ENCODE measurements at places on chromosomes 5 and 9.

- DNase-seq, result peak; percentile 76
Measured at GRCh38 chr9:107439991-107440456, 49.5 kb downstream of the KLF4 start.

DNA sequence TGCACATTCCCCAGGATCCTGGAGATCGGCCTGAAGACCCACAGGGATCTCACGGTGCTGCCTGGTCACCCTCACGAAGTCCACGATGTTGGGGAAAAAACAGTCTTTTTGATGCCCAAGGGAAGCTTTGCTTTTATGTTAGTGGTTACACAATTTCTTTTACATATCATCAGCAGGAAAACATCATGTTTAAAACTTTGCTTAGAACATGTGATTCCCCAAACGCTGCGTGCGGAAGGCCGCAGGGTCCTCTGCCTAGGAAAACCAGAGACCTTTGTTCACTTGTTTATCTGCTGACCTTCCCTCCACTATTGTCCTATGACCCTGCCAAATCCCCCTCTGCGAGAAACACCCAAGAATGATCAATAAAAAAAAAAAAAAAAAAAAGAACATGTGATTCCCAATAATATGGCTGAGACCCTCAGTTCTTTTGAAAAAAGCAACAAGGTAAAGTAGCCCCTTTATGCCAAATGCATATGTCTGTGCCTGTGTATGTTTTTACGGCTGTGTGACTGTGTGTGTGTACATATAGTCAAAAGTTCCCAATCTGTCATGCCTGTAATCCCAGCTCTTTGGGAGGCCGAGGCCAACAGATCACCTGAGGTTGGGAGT is 11.5 kb upstream of the AGPAT2 start:
- DNase-seq, result no peak

DNA sequence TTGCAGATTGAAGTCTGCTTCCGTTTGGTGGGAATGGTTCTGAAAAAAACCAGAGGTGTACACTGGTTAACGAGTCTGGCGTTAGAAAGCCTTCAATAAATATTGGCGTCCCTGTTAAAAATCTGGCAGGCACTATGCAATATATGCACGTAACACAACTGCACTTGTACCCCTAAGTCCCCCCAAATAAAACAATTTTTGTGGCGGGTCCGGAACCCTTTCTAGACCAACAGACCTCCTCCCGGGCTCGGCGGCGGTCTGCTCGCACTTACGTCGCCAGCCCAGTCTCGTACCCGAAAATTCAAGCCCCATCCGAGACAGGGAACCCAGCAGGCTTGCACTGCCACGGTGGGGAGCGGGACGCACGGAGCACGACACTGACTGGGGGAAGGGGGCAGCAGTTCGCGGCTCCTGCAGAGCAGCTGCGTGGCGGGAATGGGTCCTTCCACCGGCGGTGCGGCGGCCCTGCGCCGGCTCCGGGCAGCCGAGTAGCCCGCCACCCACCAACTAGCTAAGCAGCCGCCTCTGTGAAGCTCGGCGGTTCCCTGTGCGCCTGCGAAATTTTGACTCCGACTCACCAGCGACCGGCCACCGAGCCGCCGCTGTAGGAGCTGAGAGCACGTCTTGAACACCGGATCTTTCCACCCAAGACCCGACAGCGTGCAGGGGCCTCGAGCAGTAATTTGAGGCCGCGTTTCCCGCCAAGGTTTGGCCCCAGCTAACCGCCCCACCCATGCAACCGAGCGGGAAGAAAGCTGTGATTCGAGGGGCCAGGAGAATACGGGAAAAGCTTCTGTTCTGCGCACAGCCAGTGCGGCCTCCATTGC is 3.9 kb downstream of the MCIDAS start:
- DNase-seq, result no peak

- no peak for DNase-seq
Measured at GRCh38 chr9:134744385-134745295, 103.0 kb downstream of the COL5A1 start.

Measured in D341Med (cell line).